HCT116 (cell line): ENCODE measurements at places on chromosomes 4 and X. TPM values are rescaled to one million over a fixed set of nuclear protein-coding genes. Genes with fewer than 3 reads are reported as not detected.
A peak's percentile ranks its signal among the peaks of the same experiment; 100 is the strongest.

CD40LG gene
- not detected for total RNA-seq

NUDT10 gene
- total RNA-seq = not detected

ARL9 gene
- total RNA-seq = not detected

KIF4A gene
- total RNA-seq = 40.3 TPM

TSPAN7 gene
- total RNA-seq = 2.9 TPM

OR13H1 gene
- total RNA-seq = not detected

C4orf36 gene
- total RNA-seq = 1.8 TPM

DNA sequence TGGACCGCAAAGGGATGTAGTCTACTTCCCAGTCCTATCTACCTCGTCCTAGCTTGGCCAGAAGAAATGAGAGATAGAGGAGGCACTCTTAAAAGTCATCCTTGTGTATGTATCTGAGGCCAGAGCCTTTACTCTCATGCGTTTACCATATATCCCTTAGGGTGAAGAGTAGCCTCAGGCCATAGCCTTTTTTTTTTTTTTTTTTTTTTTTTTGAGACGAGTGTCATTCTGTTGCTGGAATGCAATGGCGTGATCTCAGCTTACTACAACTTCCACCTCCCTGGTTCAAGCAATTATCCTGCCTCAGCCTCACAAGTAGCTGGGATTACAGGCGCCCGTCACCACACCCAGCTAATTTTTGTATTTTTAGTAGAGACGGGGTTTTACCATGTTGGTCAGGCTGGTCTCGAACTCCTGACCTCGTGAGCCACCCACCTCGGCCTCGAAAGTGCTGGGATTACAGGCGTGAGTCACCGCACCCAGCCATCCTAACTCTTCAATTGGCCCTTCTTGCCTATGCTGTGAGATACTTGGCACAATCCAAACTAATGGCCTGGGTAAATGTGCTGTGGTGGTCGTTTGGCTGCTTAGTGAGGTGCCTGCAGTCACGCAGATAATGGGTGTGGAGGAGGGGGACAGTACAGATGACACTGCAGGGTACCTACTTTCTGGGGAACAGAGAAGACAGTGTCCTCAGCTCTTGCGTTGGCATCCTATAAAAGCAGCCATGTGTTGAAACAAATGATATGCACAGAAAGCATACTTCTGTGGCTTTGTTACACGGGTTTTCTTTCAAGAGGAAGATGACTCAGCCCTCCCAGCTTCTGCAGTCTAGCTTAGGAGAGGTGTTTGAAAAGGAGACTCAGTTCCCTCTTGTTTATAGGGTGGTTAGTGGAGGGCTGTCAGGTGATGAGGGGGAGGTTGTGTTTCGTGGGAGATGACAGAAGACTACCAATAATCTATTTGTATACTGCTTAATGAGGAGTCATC is 10.4 kb upstream of the DGAT2L6 start:
- DNase-seq = peak; percentile 6

GRCh38 chr4:14539246-14539645 is 463.0 kb upstream of the CPEB2 start:
- DNase-seq = no peak

- DNase-seq = no peak
These were observed 14.1 kb upstream of the STX18 start for GRCh38 chr4:4555916-4556315.

- no peak for DNase-seq
These were observed 849.6 kb upstream of the POU3F4 start for GRCh38 chrX:82658492-82658891.

DNA sequence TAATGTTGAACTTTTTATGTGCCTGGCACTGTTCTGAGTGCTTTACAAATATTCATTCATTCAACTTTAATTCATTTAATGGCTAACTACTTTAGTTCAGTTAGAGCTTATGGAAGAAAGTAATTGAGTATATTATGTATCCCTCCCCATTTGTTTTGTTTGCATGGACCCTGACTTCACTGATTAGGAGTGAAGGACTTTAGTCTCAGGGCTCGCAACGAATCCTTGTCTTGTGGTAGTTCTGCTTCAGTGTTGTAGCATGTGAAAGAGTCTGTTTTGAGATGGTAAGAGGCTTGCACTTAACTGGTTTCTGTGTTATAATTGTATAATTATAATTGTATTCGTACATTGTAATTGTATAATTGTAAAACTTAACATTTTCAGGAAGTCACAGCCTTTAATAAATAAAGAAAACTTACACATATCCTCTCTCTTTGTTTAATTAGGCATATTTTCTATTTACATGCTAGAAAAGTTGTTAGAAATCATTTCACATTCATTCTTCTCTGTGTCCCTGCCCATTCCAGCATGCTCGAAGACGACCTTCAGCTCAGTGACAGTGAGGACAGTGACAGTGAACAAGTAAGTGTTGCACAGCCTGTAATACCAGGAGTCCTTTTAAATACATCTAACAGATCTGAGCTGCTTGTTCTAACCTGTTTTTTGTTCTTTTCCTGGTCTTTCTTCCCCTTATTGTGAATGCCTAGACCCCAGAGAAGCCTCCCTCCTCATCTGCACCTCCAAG is 115.1 kb downstream of the KLHL8 start:
- DNase-seq = no peak

DNA sequence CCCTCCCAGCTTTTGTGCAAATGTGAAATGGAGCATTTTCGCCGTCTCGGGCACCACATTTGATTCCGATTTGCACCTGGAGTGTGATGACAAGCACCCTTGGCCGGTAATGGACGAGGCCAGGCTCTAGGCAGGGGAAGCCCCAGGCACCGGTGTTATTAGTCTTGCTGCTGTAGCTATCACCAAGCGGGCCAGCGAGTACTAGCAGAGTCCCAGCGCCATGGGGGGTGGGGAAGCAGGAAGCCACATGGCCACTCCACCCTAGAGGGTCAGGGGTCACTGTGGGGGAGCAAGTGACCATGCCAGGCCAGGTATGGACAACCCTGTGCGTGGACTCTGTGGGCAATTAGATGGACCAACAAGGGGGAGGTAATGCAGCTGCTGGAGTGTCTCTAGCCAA is 88.8 kb downstream of the CPZ start:
- DNase-seq = no peak

DNA sequence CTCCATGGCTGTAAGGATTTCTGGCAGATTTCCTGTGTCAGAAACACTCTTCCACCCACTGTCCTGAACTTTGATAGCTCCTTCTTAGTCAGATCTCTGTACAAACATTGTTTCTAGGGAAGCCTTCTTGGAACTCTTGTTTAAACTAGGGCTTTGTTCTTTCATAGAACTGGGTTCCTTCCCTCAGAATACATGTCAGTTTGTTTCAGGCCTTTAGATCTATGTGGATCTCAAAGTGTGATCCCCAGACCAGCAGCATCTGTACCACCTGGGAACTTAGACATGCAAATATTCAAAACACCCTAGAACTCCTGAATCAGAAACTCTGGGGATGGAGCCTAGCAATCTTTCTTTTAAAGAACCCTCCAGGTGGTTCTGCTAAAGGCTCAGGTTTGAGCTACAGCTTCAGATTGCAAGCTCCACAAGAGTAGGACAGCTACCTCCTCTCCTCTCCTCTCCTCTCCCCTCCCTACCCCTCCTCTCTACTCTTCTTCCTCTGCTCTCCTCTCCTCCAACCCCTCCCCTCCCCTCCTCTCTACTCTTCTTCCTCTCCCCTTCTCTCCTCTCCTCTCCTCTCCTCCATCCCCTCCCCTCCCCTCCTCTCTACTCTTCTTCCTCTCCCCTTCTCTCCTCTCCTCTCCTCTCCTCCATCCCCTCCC is 12.7 kb downstream of the RASSF6 start:
- DNase-seq = no peak

DNA sequence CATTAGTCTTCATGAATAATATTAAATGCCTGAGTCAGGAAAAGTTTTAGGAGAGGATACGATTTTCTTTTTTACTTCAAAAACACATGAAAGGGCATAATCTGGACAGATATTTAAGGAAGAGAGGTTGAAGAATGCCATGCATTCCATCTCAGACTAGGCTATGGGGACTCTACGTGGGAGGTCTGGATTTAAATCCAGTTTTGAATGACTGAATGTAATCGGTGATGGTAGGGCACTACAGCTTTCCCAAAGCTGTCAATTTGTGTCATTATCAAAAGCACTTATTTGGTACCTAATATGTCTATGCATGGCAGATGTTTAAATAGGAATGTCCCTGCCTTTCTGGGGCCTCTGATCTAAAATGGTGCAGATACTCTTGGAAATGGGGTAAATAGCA is 59.3 kb upstream of the RPL34 start:
- DNase-seq = no peak

DNA sequence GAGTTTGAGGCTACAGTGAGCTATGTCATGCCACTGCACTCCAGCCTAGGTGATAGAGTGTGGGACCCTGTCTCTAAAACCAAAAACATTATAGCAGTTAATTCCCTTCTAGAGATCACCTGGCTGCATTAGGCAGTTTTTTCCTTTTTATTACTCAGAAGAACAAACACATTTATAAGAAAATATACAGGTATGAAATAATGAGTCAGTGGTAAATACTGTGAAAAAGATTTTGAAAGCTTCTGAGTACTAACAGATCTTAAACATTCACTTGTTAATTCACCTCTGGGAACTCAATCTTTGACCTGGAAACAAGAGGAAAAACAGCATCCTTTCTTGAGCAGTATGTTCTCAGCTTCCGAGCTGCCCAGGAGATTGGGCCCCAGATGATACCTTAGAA is 64.1 kb downstream of the UCHL1 start:
- DNase-seq = no peak

GRCh38 chrX:21972721-21973120 is 32.2 kb downstream of the SMS start:
- no peak for DNase-seq

GRCh38 chrX:133307094-133307493 is 88.9 kb upstream of the TFDP3 start:
- DNase-seq = no peak

GRCh38 chr4:67933755-67934154 is 29.5 kb downstream of the TMPRSS11A start:
- DNase-seq = no peak

GRCh38 chr4:14910411-14910810 is 91.9 kb upstream of the CPEB2 start:
- no peak for DNase-seq

DNA sequence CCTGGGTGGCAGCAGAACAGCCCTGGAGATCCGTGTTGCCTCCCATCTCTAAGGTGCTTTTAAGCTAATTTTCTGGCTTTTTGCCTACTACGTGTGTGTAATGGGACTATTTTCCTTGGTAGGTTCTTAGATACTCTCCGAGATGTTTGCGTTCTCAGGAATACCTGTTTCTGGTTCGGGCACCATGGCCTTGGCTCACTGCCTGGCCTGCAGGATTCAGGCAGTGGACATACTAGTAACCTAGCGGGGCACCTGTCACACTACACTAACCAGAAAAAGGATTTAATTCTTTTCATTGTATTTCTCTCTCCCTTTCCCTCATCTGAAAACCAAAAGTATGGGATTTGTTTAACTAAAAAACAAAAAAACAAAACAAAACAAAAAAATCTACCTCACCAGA is 29.2 kb downstream of the FHIP1A start:
- DNase-seq = no peak

- no peak for DNase-seq
These were observed 219.0 kb downstream of the CCNG2 start for GRCh38 chr4:77375866-77376607.

DNA sequence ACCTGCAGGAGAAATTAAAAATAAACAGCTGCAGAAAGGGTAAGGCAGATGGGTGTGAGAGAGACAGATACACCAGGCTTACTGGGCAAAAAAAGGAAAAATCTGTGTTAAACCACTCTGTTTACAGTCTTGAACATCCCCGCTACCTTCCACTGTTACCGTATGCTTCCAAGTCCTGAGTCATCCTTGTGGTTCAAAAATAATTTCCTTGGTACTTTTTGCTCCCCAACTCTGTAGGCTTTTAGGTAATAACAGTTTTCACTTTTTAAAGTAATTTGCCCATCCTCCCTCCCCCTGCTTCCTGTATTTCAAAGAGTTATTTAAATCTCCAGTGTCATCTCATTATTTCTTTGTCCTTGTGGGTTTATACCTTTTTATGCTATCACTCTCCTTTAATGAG is 210.1 kb upstream of the FAT4 start:
- no peak for DNase-seq

DNA sequence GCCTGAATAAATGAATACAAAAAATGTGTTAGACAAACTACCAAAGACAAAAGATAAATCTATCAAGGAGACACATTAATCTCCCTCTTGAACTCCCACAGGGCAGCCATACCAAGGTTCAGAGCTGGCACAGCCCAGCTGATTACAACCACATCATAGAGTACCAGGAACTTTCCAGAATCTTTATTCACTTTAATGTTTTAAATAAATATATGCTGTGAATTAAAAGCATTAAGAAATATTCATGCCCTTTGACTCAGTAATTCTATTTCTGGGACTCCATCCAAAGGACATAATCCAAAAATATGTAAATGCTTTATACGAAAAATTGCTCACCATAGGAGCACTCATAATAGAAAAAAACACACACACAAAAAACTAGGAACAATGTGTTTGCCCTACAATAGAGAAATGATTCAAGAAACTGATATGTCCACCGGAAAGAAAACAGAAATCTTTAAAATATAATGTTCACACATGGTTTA is 126.0 kb downstream of the LDB2 start:
- DNase-seq = no peak

GRCh38 chr4:94039226-94039625 is 168.4 kb upstream of the SMARCAD1 start:
- DNase-seq = no peak

- no peak for DNase-seq
These were observed 225.2 kb upstream of the DKK2 start for GRCh38 chr4:107261241-107261874.

- DNase-seq = no peak
These were observed 65.4 kb downstream of the CEP44 start for GRCh38 chr4:174349156-174349555.

- DNase-seq = no peak
These were observed 159.8 kb upstream of the KIT start for GRCh38 chr4:54497947-54498346.

- no peak for DNase-seq
These were observed 88.9 kb downstream of the UBE2K start for GRCh38 chr4:39786838-39787237.

DNA sequence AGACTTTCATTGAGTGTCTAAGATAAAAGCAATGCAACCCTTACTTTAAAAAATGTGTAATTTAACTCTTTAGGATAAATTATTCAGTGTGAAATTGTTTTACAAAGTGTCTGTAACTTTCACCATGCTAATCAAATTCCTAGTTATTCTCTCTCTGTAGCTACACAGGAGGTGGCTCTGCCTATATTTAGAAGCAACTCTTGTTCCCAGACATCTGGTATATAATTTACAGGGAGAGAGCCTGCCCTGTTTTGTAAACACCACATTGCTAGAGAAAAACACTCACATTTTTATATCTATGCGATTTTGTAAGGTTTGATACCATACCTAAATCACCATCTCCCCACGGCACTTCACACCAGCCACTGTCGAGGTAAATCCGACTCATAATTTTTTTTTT is 35.5 kb upstream of the SPATA4 start:
- DNase-seq = no peak

- no peak for DNase-seq
These were observed 8.3 kb upstream of the HAND2 start for GRCh38 chr4:173538148-173538908.

- DNase-seq = no peak
These were observed 93.3 kb downstream of the STIM2 start for GRCh38 chr4:26953770-26954423.
